D721Med (cell line): ENCODE measurements at places on chromosomes 2 and 18.

DNA sequence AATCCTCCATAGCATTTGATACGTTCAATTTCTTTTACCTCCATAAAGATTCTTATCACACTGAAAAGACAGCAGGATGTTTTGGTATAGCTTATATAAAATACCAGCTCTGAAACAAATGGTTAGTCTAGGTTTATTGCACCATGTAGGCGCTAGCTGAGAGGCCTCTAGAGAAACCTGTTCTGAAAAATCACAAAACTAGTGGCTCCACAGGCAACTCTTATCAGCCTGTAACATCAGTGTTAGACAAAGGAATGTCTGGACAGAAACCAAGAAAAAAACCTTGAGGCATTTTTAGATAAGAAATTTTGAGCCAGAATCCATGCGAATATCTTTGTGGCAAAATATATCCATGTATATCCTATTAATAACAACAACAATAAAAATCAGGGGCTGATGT lies 440.4 kb upstream of the MAP2 start:
- no peak for DNase-seq

DNA sequence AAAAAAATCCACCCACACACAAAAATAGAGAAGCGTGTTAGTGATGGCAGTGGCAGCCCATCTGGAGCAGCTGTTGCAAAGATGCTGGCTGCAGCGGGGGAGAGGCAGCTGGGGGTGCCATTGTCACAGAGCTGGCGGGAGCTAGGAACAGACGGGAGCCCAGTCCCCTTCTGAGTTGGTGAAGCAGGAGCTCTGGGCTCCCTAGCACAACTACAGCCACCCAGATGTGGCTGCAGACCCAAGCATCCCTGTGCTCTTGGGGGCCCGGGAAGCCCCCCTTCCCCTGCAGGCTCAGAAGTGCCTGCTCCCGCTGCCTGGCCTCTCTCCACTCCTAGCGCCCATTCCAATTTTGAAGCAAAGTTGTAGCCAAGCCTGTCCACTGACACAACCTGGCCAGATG lies 366.6 kb upstream of the MC4R start:
- DNase-seq = no peak

DNA sequence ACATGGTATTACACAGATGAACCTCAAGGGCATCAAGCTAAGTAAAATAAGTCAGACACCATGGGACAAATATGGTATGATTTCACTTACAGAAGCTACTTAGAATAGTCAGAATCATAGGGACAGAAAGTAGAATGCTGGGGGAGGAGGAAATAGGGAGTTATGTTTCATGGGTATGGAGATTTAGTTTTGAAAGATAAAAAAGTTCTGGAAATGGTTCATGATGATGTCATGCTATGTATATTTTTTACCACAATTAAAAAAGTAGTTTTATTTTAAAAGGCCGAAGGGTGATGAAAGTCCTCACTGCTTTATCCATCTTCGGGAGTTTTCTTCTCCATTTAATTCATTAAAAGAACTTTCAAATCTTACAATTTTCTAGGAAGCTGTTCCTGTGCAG lies 181.9 kb downstream of the CALCRL start:
- no peak for DNase-seq

GRCh38 chr2:204159526-204159925 lies 223.0 kb downstream of the ICOS start:
- DNase-seq = no peak
